ENCODE measurements at places on chromosomes 7 and 10.

DNA sequence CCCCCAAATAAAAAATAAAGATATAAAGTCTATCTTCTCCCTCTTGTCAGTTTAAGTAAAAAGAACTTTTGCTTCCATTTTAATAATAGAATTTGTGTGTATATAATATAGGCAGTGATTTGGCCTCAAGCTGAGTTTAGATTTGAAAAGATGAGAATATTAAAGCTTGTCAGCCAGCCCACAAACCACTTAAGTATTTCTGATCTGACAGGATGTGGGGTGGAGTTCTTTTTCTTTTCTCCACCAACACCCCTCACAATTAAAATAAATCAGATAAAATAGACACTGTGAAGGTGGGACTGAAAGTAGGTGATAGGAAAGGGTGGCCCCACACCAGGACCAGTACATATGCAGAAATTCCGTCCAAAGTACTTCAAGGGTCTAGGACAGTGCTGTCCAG lies 714.1 kb downstream of the AUTS2 start:
- DNase-seq: no peak

GRCh38 chr7:70614237-70615045 lies 517.5 kb upstream of the GALNT17 start:
- no peak for DNase-seq

DNA sequence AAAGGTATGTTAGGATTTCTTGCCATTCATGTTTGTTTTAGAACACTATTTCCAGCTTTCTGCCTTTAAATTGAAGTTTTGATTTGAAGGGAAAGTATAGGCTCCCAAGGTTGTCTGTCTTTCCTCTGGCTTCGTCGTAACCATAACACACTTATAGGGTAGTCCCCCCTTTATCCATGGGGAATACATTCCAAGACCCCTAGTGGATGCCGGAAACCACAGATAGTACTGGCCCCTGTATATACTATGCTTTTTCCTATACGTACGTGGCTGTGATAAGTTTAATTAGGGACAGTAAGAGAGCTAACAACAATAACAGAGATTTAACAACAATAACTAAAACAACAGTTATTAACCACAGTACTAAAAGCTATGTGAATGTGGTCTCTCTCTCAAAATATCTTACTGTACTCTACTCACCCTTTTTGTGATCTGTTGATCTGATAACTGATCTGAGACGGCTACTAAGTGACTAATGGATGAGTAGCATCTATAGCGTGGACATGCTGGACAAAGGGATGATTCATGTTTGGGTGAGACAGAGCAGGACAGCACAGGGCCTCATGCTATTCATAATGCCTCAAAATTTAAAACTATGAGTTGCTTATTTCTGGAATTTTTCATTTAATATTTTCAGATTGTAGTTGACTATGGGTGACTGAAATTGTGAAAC lies 273.1 kb downstream of the AUTS2 start:
- DNase-seq: no peak

GRCh38 chr7:55120501-55121198 lies 101.8 kb downstream of the EGFR start:
- no peak for DNase-seq

- DNase-seq: no peak
These were observed 86.4 kb downstream of the CDC14C start for GRCh38 chr7:49010717-49011116.

DNA sequence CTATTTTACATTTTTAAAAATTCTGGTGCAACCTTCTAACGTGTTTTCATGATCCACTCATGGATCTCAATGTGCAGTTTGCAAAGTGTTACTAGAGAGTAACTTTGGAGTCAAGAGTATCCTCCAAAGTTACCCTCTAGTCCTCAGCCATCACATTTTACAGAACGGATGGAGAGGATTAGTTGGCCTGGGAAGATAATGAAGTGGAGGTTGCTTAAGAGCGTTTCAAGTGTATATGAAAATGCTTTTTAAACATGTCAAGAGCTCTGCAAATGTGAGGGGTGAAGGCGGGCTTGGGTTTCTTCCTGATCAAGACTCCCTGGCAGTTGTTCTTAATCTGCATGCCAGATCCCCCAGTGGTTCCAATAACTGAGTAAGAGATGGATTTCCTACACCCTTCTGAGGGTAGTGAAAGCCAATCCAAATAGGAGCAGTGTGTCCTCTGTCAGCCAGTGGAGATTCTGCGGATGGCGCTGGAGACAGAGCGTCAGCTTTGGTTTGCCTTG lies 299.4 kb upstream of the NPVF start:
- DNase-seq: no peak

- no peak for DNase-seq
These were observed 288.9 kb upstream of the KLF6 start for GRCh38 chr10:4073912-4074311.

DNA sequence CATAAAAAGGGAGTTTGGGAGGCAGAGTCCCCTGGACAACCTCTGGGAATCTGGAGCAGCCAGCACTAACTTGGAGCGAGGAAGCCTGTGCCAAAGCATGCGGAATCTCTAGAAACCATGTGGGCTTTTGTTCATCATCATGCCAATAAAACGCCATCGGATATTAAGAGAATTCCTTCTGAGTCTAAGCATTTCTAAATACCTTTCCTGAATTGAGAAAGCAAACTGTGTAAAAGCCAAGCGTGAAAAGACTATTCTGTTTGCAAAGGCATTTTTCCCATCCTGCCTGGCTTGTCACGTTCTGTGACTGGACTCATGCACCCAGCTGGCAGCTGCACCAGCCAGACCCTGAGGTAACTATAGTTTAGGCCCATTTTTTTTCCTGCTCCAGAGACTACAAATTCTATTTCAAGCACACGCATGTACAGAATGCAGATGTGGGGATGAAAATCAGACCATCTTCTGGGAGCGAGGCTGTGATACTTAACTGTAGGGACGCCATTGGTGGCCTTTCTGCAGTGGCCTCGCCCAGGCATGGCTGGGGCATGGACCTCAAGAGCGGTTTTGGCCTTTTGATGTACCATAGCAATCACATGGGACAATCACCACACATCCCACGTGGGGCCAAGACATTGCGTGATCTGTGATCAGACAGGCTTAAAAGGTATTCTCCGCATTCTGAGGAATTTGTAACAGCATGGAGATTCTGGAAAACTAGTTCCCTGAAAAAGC lies 218.9 kb downstream of the KIAA1217 start:
- no peak for DNase-seq

- no peak for DNase-seq
These were observed 59.9 kb downstream of the EGFR start for GRCh38 chr7:55078465-55079372.

DNA sequence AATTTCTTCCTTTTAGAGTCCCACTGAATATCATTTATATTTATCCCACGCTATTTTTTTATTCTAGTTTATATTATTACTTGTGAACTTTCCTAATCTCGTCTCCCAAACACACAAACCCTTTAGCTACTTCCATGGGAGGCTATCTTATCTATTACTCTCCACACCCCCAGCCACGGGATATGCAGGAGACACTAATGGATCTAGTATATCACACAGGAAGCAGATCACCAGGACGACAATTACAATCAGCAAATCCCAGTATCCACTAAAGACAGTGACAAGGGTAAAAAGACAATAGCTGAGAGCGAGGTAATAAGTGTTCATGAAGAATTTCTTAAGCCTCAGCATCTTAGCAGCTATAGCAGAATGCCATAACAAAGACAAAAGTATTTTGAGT lies 3.8 kb upstream of the AKR1E2 start:
- DNase-seq: no peak

DNA sequence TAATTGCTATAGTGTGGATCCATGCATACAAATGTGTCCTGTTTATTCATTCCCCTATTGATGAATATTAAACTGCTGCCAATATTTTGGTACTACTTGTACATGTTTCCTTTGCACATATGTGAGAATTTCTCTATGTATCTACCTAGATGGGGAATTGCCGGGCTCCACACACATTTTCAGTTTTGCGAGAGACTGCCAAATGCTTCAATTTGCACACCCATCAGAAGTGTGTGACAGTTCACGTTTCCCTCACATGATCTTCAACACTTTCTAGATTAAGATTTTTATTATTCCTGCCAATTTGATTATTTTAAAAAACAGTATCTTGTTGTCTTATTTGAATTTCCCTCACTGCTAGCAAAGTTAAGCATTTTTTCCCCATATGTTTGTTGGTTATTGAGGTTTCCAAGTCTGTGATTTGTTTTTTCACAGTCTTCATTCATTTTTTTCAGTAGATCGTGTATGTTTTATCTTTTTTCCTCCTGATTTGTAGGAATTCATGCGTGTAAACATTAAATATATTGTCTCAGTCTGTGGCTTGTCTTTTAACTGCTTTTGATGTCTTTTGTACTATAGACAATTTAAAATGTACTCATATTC lies 2.4 kb upstream of the KLF14 start:
- DNase-seq: no peak

Measured in stimulated activated CD8-positive, alpha-beta memory T cell treated with anti-CD3 and anti-CD28 coated beads, Interleukin-4, amount 100 ng/mL, for 1 hour (primary cell).